ENCODE measurements at places on chromosomes 12 and 14.

GRCh38 chr14:24818058-24818822 is 184.2 kb upstream of the GZMB start:
- no peak for DNase-seq

- no peak for DNase-seq
Observed at GRCh38 chr12:2858944-2859421, 2.1 kb upstream of the TEX52 start.

GRCh38 chr12:57242691-57243454 is 8.1 kb downstream of the STAC3 start:
- peak; percentile 60 for DNase-seq

- no peak for DNase-seq
Observed at GRCh38 chr12:111733340-111733915, 33.3 kb upstream of the ALDH2 start.

GRCh38 chr12:69509308-69509736 is 39.1 kb downstream of the FRS2 start:
- no peak for DNase-seq

- no peak for DNase-seq
Observed at GRCh38 chr12:105076098-105076497, 8.2 kb downstream of the ALDH1L2 start.

- no peak for DNase-seq
Observed at GRCh38 chr14:50225067-50225973, 6.1 kb downstream of the SOS2 start.

DNA sequence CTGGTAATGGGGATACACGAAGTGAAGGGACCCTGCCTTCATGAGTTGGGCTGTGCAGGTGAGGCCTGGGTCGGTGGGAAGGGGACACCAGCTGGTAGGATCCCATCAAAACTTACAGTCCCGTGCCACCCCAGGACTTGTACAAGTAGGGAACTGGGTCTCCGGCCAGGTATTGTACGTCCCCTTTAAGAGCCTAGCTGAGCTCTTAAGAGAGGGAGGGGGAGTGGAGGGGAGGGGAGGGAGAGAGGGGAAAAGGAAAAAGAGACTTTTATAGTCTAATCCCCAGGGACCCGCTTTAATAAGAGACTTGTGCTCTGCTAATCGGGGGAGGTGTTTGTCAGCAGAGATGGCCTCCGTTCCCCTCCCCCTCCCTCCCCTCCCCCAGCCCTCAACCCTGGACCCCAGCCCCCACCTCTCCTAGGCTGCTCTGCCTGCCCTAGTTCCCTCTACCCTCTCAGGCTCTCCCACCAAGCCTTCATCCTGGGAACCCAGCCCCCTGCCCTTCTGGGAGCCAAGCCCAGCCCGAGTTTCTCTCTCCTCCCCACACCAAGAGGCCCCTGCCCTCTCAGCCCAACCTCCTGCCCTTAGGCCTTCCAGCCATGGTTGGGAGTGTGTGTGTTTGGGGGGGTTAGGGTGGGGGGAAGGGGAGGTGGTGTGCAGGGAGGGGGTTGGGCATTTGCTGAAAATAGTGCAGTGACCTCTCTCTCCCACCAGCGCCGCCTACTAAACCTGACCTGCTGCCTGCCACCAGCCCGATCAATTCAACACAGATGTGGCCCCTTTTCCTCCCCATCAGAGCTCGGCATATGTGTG is 2.6 kb downstream of the GDF11 start:
- DNase-seq, result no peak

DNA sequence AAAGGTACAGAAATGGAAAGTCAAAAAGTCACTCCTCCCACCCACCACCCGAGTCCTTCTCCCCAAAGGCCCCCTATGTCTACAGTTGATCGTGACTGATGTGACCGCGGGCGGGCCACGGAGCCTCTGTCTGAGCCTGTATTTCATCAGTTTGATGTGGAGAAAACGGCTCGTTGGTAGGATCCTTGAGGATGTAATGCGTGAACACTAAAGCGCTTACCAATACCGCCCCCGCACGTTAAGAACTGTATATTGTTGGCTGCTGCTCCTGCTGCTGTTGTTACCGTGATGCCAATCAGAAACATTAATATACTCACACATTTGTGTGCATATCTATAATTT is 24.6 kb upstream of the UBC start:
- no peak for DNase-seq

GRCh38 chr14:50010752-50011151 is 105.6 kb downstream of the VCPKMT start:
- DNase-seq, result no peak

DNA sequence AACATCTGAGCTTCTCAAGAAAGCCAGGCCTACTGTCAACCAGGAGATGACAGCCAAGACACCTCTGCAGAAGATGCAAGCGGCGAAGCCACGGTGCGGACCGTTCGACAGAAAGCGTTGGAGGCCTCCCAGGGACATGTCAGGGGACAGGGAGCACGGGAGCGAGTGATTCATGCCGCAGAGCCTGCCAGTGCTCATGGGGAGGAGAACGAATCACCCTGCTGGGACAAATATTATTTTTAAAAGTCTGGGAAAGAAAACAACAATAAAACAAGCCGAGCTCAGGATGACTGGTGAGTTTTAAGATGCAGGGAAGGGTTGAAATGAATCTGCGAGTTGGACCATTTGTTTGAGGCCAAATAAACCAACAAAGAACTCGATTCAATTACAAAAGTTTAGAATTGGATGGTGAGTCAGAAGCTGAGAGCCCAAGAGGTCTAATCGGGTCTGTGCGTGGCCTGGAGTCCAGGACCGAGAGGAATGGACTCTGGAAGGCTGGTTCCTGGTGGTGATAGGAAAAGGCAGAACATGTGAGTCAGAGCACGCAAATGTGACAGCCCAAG is 91.0 kb downstream of the RBM19 start:
- DNase-seq, result no peak

DNA sequence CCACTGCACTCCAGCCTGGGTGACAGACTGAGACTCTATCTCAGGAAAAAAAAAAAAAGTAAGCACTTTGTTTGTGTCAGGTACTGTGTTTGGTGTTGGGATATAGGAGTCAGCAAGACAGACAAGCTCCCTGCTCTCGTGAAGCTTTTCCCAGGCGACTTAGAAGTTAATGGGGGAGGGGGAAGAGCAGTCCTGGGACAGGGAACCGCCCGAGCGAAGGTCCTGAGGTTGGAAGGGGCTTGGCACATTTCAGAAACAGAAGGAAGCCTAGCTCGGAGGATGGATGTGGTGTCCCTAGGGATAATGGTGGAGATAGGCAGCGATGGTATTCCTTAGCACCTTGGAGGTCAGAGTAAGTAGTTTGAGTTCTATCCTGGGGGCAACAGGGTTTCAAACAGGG is 8.5 kb upstream of the COX6A1 start:
- DNase-seq, result no peak

DNA sequence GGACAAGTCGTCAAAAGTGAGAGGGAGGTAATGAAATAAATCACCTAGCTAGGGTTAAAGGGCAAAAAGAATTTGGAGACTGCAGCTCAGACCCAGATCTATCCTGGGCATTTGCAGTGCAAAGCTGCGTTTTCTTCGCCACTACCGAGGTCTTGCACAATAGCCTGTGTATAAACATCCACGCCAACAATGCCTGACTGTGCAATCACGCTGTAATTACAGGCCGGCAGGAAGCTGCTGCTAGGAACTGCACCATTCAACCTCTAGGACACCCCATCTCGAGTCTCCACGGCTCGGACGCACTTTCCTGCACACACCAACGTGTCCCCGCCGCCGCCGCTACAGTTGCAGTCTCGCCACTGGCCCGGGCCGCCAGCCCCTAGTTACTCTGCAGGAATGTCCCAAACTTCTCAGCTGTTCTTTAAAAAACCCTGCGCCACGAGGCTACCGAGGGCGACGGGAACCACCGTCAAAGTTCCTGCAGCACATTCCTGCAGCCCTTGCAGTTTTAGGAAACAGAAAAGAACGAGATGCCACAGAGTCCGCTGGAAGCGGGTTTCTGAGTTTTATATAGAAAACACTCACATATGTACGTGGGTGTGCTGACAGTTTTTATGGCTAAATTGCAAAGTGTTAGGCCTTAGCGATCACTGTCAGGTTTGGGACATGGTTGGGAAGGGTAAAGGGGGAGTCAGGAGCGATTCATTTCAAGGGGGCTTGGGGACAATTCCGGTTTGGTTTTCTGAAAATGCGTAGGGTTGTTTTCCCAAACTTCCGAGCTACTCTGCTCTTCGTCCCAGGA is 65.6 kb upstream of the PTGR2 start:
- peak; percentile 36 for DNase-seq

- no peak for DNase-seq
Observed at GRCh38 chr14:92960706-92961566, 38.0 kb downstream of the CHGA start.

- DNase-seq, result no peak
Observed at GRCh38 chr12:87828382-87828973, 200.7 kb downstream of the C12orf50 start.

- DNase-seq, result no peak
Observed at GRCh38 chr12:27309293-27309994, 23.2 kb upstream of the BMAL2 start.

DNA sequence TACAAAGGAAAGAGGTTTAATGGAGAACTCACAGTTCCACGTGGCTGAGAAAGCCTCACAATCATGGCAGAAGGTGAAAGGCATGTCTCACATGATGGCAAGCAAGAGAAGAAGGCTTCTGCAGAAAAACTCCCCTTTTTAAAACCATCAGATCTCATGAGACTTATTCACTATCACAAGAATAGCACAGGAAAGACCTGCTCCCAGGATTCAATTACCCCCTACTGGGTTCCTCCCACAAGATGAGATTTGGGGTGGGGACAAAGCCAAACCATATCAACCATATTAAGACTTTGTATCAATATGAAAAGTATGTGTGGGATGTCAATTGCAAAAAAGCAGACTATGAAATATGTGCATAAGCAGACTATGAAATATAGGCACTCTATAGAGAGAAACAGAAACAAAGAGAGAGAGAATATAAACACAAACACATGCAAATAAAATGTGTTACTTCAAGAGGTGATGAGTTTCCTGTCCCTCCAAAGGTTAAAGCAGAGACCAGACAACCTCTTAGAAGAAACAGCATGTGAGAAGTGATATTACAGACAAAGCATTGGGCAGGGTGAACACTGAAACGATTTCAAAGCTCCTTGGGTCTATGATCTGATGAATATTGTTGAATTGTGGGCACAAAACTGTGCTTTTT is 151.2 kb upstream of the KRR1 start:
- DNase-seq, result no peak

GRCh38 chr12:88305254-88305890 is 163.3 kb downstream of the TMTC3 start:
- DNase-seq, result no peak

- DNase-seq, result no peak
Observed at GRCh38 chr12:4082809-4083403, 190.7 kb upstream of the CCND2 start.

DNA sequence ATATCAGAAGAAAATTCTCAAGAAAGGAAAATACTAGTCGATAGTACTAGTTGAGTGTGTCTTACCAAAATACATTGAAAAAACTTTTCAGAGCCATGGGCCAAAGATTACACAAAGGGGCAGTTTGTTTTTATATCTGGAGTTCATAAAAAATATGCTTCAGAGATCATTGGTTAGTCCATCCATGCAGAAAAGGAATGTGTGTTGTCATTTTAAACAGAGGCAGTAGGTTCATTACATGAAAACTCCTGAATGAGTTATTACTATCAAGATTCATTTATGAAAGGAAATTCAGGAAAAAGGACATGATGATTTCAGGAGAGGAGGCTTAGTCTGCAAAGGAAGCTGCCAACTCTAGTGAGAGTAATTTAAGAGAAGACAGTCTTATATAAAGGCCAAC is 354.8 kb downstream of the AEBP2 start:
- DNase-seq, result no peak

DNA sequence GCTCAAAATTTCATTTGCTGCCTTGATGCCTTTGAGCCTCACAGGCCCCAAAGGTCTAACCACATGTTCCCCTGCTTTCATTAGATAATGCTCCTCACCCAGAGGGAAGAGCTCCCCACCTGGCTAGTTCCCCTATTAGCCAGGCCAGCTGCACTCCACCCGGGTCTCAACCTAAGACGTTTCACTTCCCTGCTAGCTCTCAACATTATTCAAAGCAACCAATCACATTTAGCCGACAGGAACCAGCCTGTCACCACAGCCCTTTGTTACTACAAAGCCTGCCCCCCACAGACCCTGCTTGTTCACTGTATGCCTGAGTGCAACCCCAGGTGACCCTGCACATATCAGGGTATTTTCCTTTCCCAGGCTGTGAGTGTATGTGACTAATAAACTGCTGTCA is 78.6 kb downstream of the SLC15A5 start:
- no peak for DNase-seq

GRCh38 chr12:121461048-121461447 is 61.1 kb downstream of the RNF34 start:
- DNase-seq, result no peak

DNA sequence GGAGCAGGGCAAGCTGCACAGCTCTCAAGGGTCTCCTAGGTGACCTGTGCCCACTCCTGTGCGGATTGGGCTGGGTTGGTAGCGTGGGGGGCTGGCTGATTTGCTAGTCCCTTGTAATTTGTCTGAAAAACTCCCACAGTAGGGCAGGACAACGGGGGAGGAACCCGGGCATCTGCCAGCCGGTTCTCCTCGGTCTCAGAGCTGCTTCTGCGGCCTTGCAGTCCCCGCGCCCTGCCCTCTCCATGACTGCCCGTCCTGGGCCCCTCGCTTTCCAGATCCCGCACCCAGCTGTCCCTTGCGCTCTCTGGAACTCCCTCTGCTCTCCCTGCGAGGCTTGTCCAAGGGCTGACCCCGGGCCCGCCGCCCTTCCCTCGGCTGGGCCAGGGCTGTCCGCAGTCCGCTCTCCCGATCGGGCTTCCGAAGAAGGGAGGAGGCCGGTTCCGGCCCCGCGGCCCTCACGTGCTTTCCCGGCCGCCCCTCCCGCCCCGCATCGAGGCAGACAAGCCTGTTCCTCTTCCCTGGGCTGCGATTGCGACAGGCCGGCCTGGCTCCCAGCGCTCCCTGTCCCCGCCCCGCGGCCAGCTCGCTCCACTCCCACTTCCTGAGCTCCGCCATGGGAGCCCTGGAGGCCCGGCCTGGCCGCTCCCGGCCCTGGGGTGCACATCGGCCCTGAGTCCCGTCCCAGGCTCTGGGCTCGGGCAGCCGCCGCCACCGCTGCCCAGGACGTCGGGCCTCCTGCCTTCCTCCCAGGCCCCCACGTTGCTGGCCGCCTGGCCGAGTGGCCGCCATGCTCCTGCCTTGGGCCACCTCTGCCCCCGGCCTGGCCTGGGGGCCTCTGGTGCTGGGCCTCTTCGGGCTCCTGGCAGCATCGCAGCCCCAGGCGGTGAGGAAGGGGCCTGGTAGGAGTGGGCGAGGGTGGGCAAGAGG is at the start of gene LTBR:
LTBR (plus strand) TSS at position 591 of the 927 bp plus-strand sequence; CDS start at position 788, 197 bp downstream.
- DNase-seq, result no peak

All from activated CD4-positive, alpha-beta T cell treated with anti-CD3 and anti-CD28 coated beads, Interleukin-2, amount 50 U/mL, for 4 hours (primary cell).